ENCODE measurements at places on chromosomes 4 and X.

DNA sequence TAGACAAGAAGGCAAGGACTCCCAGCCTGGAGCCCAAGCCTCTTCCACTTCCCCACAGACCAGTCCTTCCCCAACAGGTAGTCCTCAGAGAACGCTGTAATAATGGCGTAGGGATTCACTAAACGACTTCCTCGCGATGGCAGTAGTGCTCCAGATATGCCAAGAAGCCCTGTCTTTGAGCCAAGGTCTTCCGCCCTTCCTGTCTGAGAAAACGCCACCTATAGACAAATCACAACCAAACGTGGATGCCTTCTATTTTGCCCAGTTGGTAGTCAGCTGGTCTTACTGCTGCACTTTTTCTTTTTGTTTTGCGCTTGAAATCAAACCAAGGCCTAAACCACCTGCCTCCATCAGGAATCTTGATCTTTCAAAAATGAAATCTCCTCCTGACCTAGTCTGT lies 203.3 kb downstream of the OR13H1 start:
- DNase-seq = peak; percentile 40

GRCh38 chrX:148161701-148162100 lies 180.6 kb downstream of the FMR1NB start:
- DNase-seq = no peak

GRCh38 chr4:129453524-129454200 lies 357.7 kb downstream of the C4orf33 start:
- no peak for DNase-seq

- peak; percentile 12 for DNase-seq
These were observed 5.5 kb downstream of the ATP10D start for GRCh38 chr4:47490550-47490949.

GRCh38 chr4:80678413-80678812 lies 342.9 kb downstream of the CFAP299 start:
- no peak for DNase-seq

DNA sequence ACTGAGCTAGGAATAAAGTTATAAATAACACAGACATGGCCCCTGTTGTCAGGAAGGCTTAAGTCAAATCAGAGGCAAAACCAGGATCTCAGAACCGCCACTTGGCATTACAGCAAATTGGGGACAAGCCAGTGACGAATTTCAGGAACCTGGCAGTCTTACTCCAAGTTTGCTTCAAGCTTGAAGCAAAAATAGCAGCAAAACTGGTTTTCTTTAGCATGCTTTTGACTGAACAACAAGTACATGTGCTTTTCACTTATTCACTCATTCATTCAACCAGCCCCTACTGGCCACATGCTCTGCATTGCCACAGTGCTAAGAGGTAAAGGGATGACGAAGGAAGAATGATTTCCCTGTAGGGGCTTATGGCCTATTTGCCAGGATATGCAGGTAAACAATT lies 253.9 kb upstream of the PPARGC1A start:
- DNase-seq = no peak

DNA sequence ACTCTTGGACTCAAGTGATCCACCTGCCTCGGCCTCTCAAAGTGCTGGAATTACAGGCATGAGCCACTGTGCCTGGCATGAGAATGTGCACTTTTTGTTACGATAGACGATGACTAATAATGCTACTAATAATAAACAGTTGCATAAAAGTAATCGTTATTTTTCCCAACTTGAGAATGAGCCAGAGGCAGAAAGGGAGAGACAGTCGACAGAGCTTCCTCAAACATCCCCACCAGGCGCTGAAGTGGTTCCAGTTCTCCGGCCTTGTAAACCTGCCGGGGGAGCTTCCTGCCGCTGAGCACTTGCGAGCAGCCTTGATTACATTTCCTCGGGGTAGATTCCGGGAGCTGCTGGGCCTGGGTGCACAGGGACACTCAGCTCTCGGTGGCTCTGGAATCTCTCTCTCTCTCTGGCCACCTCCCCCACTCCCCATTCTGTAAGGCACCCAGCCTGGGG lies 8.9 kb upstream of the HTRA3 start:
- DNase-seq = peak; percentile 71

DNA sequence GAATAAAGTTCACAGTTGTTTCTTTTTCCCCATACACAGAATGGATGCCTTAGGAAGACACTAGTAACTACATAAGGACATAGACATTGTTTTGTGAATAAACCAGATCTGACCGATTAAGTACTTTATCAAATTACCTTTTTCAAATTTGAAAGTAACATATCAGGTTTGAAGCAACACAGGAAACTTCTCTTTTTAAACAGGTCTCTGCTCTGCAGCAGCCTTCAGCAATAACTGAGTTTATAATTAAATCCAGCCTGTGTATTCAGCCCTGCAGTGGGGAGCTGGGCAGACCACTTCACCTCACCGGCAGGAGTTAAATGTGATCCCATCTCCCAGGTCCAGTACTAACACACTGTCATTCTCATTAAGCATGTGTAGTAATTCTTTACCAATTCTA lies 68.3 kb upstream of the ATOH1 start:
- DNase-seq = no peak

DNA sequence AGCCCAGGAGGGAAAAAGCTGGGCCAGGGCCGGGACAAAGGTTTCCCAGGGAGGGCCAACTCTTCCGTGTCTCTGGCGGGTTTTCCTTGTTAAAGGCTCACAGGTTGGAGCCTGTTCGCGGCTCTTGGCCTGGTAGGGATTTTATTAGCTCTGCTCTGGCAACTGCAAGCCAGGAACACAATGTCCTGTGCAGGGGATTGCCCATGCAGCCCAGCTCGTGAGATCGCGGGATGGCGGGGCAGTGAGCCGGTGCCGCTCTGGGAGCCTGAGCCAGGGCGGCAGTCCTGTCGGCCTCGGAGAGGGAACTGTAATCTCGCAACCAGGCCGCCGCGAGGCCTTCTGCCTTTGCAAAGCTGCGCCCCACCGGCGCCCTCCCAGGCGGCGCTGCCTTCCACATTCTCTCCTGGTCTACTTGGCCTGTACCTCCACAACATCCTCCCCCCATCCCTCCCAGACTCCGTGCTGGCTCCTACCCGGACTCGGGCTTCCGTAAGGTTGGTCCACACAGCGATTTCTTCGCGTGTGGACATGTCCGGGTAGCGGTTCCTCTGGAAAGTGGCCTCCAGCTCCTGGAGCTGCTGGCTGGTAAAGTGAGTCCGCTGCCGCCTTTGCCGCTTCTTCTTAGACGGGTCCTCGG lies 2.1 kb downstream of the PITX2 start:
- no peak for DNase-seq

DNA sequence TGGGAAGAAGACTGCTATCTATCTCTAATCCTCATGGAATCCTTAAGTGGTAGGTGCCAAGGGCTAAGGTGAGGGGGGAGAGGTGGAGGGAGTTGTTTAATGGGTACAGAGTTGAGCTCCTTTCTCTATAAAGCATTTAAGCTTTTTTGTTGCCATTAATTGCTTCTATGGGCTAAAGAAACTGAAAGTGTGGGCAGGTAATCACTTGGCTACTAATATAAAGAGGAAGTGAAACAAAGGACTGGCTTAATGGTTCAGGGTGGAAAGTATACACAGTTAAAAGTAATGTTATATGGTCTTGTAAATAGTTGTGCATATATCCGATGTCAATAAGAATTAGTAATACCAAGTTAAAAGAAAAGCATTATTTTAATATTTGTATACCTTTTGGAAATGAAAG lies 83.9 kb downstream of the POLA1 start:
- DNase-seq = no peak

GRCh38 chr4:170748975-170749374 lies 659.2 kb upstream of the AADAT start:
- no peak for DNase-seq

GRCh38 chrX:56978172-56978571 lies 17.2 kb downstream of the SPIN3 start:
- DNase-seq = peak; percentile 69

DNA sequence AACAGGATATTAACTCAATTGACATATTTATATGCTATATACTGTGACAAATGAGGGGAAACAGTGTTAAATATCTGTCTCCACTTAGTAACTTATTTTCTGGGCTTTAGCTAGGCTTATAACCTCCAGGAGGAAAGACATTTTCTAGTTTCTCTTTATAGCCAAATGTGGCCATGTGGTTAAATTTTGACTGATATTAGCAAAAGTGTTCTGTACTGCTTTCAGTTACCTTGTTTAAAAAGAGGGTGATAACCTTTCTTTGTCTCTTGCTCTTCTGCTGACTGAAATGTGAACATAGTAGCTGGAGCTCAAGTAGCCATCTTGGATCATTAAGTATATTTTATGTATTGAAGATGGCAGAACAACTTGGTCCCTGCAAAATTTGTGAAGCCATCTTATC lies 253.7 kb downstream of the PDHA2 start:
- DNase-seq = no peak

DNA sequence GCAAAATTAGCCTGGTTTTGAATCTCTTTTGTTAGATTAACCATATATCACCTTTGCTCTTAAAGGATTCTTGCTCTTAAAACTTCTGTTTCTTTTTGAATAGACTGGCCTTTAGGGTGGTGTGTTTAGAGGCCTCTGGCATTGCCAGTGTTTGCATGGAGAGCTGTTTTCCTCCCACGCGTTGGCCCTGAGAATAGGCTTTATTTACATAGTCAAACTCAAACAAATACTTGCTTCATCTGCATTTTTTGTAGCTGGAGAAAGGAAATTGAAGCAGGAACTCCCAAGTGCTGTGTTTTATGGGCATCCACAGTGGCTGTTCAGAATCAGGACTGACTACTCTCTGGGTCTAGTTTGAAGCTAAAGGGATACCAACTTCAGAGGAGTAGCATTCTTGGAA lies 2.7 kb downstream of the SHROOM2 start:
- DNase-seq = no peak

DNA sequence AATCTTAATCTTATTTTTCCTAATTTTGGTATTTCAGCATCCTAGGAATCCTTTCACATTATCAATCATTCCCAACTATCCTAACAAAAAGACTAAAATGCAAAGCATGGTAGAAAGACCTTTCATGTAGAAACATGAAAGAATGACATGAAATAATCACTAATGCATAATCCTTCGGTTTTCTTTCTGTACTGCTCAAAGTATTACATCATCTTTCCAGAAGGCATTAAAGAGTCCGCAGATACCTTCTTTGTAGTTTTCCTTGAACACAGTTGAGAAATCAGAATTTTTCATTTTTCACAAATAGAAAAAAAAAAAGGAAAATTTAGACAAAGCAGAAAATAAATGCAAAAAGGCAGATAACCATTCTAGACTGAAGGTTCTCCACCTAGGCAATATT lies 11.5 kb downstream of the RCHY1 start:
- no peak for DNase-seq

GRCh38 chrX:70398899-70399298 lies 24.2 kb upstream of the GDPD2 start:
- no peak for DNase-seq

DNA sequence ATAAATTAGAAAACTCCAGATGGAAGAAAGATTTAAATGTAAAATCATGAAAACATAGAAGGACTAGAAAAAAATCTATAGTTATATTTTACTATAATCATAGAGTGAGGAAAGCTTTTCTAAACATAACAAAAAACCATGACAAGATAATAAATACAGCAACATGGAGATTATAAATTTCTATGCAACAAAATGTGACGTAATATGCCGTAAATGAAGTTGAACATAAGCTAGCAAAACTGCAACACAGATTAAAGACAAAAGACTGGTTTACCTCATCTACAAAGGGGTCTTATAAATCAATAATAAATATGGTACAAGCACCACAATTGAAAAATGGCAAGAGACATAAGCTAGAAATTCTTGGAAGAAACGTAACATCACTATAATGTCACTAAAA lies 140.4 kb downstream of the C4orf33 start:
- DNase-seq = no peak

GRCh38 chrX:19280636-19281035 lies 63.1 kb upstream of the PDHA1 start:
- no peak for DNase-seq

DNA sequence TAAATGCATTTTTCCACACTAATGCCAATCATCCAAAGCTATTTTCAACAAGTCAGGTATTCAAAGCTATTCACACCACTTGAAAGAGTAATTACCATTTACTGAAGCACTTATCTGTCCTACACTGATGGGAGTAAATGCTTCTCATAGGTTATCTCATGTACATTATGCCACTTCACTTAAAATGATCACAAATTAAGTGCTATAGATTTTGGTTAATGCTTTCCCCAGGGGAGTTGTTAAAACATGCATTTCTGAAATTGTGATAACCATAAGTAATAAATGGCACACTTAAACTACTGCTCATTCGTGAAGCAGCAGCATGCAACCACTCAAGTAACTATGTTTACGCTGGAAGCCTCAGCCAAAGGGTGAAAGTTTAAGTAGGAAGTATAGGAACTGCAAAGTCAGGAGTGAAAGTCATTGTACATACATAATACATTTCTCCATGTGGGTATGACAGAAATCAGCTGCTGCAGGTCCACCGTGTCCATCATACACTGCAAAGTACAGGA lies 6.6 kb downstream of the PPM1K start:
- no peak for DNase-seq

- peak; percentile 50 for DNase-seq
These were observed 79.5 kb upstream of the SLIT2 start for GRCh38 chr4:20172070-20172760.

GRCh38 chr4:183478123-183478522 lies 26.7 kb upstream of the ING2 start:
- DNase-seq = no peak

DNA sequence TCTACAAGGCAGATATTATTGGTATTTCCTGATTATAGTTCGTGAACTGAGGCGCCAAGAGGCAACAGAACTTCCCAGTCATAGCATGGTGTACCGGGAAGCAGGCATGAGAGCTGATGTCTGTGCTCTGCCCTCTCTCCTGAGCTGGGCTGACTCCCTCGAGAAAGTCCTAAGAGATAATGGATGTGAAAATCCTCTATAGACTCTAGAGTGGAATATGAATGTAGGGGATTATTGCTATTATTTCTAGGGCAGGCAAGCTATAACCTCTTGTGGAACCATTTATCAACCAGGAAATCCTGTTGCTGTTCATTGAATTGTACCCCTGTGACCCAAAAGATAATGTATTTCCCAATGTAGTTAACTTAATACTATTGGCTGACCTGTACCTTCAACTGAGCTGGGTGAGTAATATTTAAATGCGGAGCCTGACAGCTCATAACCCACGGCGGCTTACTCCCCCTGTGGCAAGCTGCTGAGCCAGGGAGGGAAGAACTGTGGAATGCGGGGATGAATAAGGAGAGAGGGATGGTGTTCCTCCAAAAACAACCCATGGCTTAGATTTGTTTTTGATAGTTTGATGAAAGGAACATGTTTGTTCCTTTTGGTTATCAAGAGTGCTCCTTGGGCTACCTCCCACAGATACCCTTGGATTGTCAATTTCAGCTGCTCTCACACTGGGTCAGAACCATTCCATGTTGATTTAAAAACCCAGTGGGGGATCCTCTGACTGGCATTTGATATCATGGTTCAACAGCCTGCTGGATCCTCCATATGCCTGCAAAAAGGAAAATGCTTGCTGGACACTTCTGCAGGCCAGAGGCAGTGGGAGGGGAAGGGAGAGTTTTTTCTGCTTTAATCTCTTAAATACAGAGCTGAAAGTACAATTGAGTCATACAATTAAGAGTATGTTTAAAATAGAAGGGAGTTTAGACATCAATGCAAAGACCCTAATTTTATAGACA lies 339.0 kb upstream of the BOD1L1 start:
- DNase-seq = peak; percentile 68

Data from AG08395 (cell line).